Activated gamma-delta T cell treated with Interleukin-2 at 50 U/mL for 16 hours (primary cell): ENCODE measurements at places on chromosomes 5 and 9.

DNA sequence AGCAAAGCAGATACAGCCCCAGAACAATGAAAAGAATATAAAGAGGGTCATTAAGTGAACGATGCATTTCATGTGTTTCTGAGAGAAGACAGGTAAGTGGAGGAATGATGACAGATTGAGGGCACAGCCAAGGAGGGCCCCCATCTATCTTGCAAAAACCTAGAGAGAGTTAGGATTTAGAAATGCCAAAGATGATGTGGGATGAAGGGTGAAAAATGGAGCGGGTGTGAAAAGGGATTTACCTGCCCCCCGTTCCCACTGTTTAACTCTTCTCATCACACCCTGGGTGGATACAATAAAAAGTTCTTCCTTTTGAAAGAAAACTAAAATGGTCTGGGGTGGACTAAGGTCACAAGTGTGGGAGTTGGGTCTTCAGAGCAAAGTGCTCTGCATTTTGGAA, 18.5 kb upstream of the PPP2R2B start:
- DNase-seq = no peak

- no peak for DNase-seq
These were observed 45.5 kb upstream of the SPATA31E1 start for GRCh38 chr9:87836951-87837705.

DNA sequence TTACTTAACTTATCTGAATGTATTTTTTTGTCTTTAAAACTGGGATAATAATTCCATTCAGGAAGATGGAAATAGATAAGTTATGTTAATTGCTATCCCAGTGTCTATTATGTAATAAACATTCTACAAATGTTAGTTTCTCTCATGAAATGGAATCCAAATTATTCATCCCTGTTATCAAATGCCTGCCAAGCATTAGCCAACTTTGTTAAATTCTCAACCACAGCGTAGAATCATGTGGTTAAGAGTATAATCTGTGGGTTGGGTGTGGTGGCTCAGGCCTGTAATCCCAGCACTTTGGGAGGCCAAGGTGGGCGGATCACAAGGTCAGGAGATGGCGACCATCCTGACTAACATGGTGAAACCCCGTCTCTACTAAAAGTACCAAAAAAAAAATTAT, 912.9 kb upstream of the SEMA6A start:
- no peak for DNase-seq

DNA sequence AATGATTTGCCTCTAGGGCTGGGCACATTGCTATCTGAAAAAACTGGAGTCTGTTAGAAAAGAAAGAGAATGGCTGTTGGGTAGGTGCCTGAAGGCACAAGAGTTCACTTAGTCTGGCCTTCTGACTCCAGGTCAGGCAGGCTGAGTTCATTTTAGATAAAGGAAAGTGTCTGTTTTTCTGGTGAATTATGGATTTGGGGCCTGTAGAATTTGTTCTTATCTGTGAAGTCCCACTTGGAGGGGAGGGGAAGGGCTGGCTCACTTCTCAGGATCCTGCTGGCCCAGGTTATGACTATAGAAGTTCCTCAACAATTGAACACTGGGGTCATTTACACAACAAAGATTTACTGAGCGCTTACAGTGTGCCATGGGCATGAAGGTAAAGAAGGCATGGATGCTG, 11.5 kb upstream of the SEPTIN8 start:
- no peak for DNase-seq

DNA sequence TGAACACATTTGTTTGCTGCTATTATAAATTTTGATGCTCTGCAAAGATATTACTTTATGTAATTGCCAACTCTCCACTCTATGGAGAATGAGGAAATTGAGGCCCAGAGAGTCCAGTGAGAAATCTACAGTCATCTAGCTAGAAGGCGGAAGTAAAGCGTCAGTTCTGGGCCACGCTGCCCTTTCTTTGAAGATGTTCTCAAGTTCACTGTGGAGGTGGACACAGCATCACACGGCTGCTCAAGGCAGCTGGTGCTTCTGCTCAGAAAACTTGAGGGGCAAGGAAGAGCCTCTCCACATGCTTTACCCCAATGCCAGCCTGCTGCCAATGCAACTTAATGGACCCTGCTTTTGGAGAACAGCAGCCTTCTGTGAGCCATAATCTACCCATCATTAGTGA, 96.3 kb downstream of the TTLL11 start:
- DNase-seq = no peak

DNA sequence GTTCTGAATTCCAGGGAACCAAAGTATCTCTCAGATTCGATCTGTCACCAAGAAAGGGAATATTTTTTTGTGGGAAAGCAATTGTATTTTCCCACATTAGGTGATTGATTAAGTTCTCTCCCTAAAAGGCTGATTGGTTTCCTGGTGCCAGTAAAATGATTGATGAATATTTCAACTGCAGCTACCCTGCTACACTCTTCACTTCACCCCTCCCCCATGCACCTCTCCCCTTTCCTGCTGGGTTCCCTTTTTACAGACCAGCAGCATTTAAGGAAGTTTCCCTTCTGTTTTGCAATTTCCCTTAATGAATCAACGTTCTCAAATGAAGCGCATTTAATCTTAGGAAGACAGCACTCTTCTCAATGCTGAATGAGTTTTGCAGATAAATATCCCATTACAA, 13.1 kb downstream of the NR6A1 start:
- DNase-seq = no peak

GRCh38 chr5:119275146-119275545, 80.7 kb upstream of the TNFAIP8 start:
- no peak for DNase-seq

DNA sequence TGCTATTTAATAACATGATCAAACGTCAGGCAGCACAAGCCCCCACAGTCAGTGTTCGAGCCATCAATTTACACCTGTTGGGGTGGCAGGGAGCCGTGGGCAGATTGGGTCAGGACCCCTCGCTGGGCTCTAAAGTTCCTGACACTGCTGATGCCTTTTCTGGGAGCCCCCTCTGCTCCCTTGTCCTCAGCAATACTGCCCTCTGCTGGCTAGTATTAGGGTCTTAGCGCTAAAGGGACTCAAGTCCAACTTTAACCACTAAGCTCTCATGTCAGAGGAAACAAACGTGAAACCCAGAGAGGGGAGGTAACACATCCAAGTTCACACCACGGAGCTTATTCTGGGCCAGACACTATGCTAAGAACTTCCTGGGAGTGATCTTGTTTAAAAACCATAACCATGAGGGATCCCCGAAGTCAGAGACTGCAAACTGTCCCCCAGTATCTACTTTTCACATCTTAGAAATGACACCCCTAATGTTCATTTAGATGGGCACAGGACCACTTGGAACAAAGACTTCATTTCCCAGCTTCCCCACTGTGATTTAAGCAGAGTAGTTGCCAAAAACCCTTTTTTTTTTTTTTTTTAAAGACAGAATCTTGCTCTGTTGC, 20.4 kb downstream of the ANKS6 start:
- DNase-seq = no peak

DNA sequence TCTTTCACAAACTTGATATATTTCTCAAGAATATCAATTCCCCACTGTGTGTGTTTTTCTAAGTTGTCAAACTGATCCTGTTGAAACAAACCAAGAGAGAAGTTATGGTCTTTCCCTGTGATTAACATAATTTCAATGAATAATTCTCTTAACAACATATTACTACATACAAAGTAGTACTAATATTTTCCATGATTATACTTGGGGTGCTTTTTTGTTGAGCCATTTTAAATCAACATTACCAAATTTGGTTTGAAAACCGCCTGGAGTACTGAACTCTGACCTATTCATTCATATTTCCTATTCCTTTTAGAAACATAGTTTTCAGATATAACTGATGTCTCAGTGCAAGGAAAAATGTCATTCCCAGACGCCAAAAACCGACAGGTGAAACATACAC, 48.1 kb downstream of the FNBP1 start:
- DNase-seq = no peak

DNA sequence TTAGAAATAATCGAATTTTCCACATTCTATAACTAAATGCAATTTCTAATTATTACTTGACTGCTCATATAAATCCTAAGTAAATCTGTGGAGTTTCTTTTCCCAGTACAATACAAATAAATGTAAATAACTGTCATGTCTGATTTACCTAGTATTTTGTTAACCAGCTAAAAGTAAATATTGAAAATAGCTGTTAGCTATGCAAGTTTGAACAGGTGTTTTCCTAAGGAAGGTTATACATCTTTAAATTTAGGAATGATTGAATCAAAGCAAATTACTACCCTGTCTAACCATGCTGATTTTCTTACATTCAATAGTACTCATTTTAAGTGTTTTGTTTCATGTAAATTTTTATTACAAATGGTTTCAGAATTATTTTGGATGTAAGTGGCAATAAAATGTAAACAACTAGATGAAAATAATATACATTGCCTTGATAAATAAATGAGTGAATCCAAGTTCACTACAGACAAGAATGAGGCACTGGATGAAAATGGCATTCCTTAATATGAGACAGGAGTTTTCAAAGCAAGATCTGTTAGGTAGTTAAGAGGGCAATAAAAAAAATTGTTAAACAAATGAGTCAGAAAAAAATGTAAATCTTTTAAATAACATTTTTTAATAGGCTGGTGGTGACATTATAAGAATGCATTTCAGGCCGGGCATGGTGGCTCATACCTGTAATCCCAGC, 15.8 kb downstream of the MCIDAS start:
- no peak for DNase-seq

GRCh38 chr9:82331079-82331478, 342.5 kb downstream of the SPATA31D1 start:
- no peak for DNase-seq

- no peak for DNase-seq
These were observed 169.3 kb downstream of the OLFM1 start for GRCh38 chr9:135256581-135257354.

GRCh38 chr5:33824516-33825195, 67.1 kb downstream of the ADAMTS12 start:
- DNase-seq = no peak

GRCh38 chr9:74499111-74499601, 2.0 kb downstream of the RORB start:
- no peak for DNase-seq

DNA sequence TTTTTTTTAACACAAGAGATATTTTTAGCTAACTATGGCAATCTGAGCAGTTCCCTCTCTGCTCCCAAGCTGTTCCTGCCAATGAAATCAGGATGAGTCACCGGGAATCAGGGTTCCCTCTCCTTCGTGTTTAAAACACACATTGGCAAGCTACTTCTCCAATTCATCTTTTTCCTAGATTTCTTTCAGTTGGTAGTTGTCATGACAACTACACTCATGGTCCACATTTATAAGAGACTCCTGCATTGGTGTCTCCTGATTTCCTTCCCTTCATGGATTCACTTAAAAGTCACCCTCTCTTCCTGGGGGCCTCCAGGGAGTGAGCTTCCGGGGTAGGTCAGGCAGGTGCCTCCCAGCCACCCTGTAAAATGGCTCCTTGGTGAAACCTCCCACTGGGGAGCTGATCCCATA, 72.3 kb upstream of the NIPAL4 start:
- no peak for DNase-seq
